Stimulated activated CD8-positive, alpha-beta memory T cell treated with anti-CD3 and anti-CD28 coated beads, Interleukin-2, amount 100 ng/mL, for 48 hours (primary cell): ENCODE measurements at places on chromosomes 1 and 21.
A peak's percentile ranks its signal among the peaks of the same experiment; 100 is the strongest.

GRCh38 chr1:33297911-33298622, 22.8 kb downstream of the A3GALT2 start:
- no peak for DNase-seq

DNA sequence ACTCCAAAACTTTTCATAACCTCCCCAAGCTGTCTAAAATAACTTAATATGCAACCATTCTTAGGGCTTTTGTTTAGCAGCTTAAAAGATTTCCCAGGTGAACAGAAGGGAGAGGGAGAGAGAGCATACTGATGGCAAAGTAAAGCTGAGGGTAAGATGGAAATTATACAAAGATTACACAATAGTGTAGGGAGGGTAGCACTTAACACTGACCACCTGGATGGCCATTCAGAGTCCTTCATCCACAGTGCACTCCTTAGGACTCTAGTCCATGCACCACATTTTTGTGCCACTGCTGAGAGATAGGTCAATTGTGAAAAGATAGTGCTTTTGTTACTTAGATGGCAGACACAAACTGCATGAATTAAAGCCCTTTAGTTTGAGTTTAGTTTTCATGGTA, 574.6 kb downstream of the LMO4 start:
- DNase-seq = no peak

DNA sequence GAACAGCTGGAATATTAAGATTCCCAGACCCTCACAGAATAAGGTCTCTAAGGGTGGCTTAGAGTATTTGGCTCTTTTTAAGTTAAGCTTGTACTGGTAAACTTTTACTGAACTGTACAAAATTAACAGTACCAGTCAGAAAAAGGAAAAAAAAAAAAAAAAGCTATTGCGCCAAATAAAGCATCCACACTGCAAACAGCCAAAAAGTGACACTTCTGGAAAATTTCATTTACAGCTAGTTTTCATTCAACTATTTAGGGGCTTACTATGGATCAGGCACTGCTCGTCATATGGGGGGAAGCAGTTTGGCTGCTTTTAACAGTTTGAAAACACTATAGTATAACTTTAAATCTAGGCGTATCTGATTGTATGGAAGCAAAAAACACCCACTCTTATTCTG, 139.6 kb downstream of the EIF4G3 start:
- DNase-seq = no peak

DNA sequence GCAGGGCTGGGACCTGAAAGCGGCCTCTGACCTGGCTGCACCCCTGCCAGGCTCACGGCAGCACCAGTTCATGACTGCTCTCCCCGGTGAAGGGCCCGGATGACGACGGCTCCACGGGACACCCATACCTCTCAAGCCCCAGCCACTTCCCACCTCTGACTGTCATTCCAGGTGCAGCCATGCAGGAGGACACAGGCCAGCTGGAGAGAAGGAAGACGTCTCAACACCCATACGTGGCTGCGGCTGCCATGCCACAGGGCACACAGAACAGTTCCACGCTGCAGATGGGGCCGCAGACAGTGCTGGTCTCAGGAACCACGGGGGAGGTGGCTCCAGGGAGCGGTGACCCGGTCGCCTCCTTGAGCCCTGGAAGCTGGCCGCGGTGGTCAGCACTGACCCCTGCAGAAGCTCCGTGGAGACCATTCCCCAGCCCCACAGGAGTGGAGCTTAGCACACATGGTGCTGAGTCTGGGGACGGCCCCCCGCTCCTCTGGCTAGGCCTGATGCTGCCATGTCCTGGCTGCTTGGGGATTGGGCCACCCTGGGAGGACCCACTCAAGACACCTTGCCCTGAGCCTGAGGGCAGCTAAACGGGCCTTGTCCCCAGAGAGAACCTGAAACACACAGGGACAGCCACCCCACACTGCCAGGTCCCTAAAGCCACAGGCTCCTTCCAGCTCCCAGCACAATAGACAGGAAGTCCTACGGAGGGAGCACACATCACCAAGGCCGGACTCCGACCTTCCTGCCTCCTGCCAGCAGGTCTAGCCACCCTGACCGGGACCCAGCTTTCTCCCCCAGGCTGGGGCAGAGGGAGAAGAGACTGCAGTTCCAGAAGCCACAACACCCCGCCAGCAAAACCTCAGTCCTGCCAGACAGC, 8.6 kb downstream of the WNT9A start:
- DNase-seq = no peak

DNA sequence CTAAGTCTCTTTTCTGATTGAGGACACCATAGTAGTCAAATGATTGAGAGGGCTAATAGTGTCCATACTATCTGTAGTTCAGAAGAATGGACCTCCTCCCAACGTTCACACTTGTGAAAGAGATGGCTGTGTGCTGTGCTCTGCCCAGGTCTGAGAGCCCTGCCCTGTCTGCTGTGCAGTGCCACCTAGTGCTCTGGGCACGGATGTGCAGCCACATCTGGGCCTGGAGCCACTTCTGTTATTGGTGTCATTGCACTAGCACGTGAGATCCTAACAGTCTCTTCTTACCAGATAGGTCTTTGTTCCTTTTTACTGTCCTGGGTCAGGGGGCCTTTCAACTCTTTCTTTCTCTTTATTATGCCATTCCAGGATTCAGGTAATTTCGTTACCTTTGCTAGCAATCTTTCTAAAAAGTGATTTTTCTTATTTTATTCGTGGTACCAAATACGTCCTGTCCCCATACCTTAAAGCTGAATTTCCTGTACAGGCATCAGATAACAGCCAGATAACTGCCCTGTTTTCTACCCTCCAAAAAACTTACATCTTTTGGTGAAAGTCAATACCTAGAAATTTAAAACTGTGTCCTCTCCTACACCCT, 21.7 kb downstream of the INTS3 start:
- DNase-seq = peak; percentile 70

GRCh38 chr1:197810812-197811211, 35.5 kb upstream of the DENND1B start:
- no peak for DNase-seq

DNA sequence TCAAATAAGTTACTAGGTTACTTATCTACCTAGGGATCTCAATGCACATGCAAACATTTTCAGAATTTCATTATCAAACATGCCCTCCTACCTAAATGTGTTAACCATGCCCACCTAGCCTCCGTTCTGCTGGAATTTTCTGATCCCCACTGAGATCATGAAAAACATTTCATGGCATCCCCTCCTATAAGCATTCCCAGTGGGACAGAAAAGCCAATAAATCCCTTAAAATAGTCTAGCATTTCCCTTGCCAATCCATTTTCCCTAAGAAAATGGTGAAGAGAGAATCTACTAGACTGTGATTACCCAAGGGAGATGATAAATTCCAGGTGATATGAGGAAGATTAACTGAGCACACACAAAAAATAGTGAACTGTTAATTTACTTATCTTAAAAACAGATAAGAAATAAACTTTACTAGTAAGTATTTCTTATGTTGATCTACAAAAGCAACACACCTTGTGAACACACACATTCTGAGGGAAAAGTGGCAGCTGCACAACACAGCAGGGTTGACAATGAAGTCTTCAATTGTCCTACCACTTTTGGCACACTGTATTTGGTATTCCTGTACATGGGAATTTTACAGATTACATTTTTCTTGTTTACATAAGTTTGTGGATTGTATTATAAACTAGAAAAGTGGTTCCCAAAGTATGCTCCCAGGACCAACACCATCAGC, 49.6 kb downstream of the ARID4B start:
- DNase-seq = no peak
